HepG2 (cell line): ENCODE measurements at places on chromosomes 2 and 18. TPM values are rescaled to one million over a fixed set of nuclear protein-coding genes. Genes with fewer than 3 reads are reported as not detected.

- DNase-seq, result no peak
Observed at GRCh38 chr2:177289824-177290628, 25.5 kb upstream of the NFE2L2 start.

DNA sequence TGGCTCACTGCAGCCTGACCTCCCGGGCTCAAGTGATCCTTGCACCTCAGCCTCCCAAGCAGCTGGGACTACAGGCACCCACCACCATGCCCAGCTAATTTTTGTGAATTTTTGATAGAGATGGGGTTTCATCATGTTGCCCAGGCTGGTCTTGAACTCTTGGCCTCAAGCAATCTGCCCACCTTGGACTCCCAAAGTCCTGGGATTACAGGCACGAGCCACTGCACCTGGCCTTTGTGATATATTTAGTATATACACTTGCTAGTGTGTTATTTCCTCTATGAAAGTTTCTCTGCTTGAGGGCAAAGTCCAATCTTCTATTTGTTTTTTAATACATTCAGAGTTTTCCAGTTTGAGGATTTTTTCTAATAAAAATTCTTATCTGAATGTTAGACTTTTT lies 119.3 kb downstream of the GALNT3 start:
- DNase-seq, result no peak

CCT7 gene
- 517 and 689 TPM in 2 replicates for total RNA-seq

AFTPH gene
- 36.8 and 45.9 TPM in 2 replicates for total RNA-seq

- DNase-seq, result no peak
Observed at GRCh38 chr2:221485503-221485870, 86.6 kb downstream of the EPHA4 start.
